Diencephalon (tissue), 1 donor: ENCODE measurements at places on chromosomes 12 and 14. TPM values are rescaled to one million over a fixed set of nuclear protein-coding genes. Genes with fewer than 3 reads are reported as not detected.

Gene RDH16
- total RNA-seq, result 0.23 TPM

Gene GDF3
- not detected for total RNA-seq

Gene CISTR
- total RNA-seq, result not detected

Gene RDH12
- 1.8 TPM for total RNA-seq

Gene HNF1A
- total RNA-seq, result not detected

Gene KRT85
- not detected for total RNA-seq

Gene OR6C2
- not detected for total RNA-seq

Gene RHOJ
- total RNA-seq, result 7.2 TPM
